ENCODE measurements at places on chromosomes 3 and 15. TPM values are rescaled to one million over a fixed set of nuclear protein-coding genes. Genes with fewer than 3 reads are reported as not detected.

GRCh38 chr3:150247441-150247840 lies 160.7 kb upstream of the TSC22D2 start:
- no peak for DNase-seq

DNA sequence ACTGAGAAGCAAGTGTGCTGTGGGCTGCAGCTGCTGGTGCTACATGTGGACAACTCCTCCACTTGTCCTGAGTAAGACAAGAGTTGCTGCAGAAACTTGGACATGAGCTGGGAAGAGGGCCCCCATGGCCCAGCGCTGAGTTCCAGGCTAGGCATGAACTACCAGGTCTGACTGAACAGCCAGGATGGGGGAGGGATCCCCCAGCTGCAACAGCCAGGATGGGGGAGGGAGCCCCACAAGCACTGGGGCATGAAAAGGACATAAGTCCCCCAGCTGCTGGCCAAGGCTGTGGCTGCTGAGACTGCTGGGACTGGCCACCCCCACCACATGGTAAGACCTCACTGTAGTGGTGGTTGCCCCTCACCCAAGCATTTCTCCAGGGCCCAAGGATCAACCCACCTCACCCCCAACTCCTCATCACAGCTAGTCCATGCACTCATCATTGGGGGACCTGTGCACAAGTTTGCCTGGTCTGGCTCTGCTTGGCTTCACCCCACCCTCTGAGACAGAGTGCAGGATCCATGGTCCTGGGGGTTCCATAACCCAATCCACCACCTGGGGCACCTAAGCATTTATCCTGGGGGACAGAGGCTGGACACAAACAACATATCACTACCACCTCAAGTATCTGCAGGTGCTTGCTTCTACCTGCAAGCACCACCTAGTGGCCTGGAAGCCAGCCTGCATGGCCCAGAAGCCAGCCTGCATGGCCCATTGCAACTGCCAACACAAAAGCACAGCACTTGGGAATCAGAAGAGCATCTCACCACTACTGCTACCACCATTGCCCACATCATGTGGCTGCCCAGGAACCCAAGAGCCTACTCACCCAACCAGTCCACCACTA lies 84.5 kb upstream of the STT3B start:
- DNase-seq = no peak

The SLC51A gene
- not detected for total RNA-seq

GRCh38 chr3:25335356-25335755 lies 92.7 kb upstream of the RARB start:
- no peak for DNase-seq

The ESYT3 gene
- total RNA-seq = not detected

The TNFAIP8L3 gene
- total RNA-seq = 2.6 TPM

- DNase-seq = no peak
Observed at GRCh38 chr3:132543011-132543739, 53.9 kb upstream of the ACKR4 start.

The OIP5 gene
- not detected for total RNA-seq

The C3orf52 gene
- total RNA-seq = 0.32 TPM

The DZIP1L gene
- 23.1 TPM for total RNA-seq

GRCh38 chr3:55519019-55519418 lies 31.9 kb upstream of the WNT5A start:
- no peak for DNase-seq

DNA sequence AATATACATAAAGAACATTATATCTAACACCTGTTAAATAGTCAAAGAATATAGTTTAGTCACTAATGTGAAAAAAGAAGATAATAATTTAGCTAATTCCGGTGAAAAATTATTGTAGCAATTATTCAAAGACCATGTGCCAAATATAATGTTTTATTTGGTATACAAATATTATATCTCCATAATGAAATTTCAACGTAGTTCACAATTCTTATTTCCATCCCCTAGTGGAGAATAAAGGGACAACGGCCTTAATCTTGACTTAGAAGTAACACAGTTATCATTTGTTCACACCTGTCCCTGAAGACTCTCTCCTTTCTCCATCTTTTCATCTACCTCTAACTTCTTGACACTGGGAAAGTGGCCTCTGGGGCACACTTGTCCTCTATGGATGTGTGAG lies 213.4 kb downstream of the ERC2 start:
- no peak for DNase-seq

DNA sequence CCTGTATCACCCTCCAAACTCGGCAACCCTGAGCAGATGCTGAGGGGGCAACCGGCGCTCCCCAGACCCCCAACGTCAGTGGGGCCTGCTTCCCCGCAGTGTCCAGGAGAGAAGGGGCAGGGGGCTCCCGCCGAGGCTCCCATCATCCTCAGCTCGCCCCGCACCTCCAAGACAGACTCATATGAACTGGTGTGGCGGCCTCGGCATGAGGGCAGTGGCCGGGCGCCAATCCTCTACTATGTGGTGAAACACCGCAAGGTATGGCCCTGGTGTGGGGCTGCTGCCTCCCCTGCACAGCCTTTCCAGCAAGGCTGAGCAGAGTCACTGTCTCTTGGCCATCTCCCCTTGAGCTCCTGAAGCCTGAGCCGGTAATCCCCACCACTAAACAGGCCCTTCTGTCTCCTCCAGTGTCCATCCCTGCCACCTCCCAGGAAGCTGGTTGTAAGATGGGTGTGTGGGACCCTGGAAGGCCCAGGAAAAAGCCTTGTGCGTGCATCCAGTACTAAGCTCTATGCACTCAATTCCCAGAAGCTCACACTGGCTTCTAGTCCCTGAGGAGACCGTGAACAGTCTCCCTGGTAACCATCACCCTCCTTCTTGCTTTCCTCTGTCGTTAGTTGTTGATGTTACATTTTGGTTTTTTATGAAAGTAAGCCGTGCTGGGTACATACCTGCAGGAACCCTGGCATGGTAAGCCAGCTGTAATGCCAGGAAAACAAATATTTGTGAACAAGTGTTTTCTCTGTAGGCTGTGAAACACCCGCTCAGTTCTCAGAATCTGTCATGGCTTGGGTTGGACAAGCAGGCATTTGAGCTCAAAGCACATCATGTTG lies 63.3 kb downstream of the BOC start:
- DNase-seq = no peak

- no peak for DNase-seq
Observed at GRCh38 chr15:48432688-48433087, 101.5 kb downstream of the DUT start.

The PLAAT1 gene
- not detected for total RNA-seq

- DNase-seq = no peak
Observed at GRCh38 chr15:70306582-70306981, 208.9 kb upstream of the TLE3 start.

- DNase-seq = no peak
Observed at GRCh38 chr3:102736288-102736974, 301.6 kb downstream of the ZPLD1 start.

DNA sequence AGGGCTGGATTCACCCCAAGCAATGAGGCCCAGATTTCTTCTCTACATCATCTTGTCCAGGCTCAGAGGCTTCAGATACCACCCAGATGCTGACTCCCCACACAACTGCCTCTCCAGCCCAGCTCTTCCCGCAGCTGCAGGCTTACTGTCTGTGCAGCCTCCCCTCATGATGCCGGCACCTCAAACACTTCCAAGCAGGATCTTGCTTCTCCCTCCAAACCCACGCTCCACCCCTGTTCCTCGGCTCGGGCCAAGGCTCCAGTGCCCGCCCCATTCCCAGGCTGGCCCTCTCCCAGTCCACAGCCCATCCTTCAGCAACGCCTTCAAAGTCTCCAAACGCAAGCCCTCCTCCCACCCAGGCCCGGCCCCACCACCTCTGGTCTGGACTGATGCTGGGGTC lies 159.2 kb upstream of the LINGO1 start:
- DNase-seq = no peak

DNA sequence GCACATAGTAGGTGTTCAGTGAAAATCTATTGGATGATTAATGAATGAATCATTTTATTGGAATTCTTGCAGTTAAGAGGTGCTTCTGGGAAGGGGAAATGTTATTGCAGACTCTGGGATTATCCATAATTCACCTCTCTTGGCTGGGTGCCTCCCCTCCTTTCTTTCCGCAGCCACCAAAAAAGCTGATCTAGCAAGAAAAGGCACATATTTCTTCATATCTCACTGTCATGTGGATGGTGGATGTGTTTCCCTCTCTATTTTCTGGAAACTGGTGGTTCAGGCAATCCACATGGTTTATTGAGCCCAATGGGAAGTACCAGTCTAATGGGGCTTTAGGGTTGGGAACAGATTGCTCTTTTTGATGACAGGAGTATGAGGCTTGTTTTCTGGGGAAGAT lies 151.1 kb upstream of the ROPN1 start:
- DNase-seq = no peak

- DNase-seq = no peak
Observed at GRCh38 chr15:96130734-96131133, 199.8 kb upstream of the NR2F2 start.

The GOLGA8T gene
- 1.4 TPM for total RNA-seq

- DNase-seq = no peak
Observed at GRCh38 chr3:105885256-105885655, 16.4 kb upstream of the CBLB start.

DNA sequence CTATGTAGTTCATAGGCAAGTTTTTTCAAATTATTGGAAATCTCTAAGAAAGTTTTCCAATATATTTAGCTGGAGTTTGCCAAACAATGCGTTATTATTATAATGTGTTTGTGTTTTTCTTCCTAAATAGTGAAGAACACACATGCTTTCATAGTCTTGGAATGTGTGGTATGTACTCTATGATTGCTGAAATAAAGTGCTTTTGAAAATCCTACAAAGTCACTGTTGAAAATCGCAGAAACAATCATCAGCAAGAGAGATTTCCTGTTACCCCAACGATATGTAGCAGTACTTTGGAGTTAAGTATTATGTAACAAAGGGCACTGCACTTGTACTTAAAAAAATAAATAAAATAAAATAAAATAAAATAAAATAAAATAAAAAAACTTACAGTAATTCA lies 796.2 kb downstream of the NAALADL2 start:
- no peak for DNase-seq

- DNase-seq = no peak
Observed at GRCh38 chr15:74589826-74590225, 25.8 kb upstream of the CLK3 start.

Data from ascending aorta (tissue), 2 donors.